ENCODE measurements at places on chromosomes 11 and 22. TPM values are rescaled to one million over a fixed set of nuclear protein-coding genes. Genes with fewer than 3 reads are reported as not detected.

PLET1 gene
- total RNA-seq = not detected

TRIM29 gene
- 0.50 TPM for total RNA-seq

SPON1 gene
- 3.4 TPM for total RNA-seq

PVALB gene
- not detected for total RNA-seq

GRCh38 chr11:35780951-35781860, 118.6 kb downstream of the TRIM44 start:
- no peak for DNase-seq

GRCh38 chr11:86738568-86738967, 61.8 kb upstream of the PRSS23 start:
- no peak for DNase-seq

DNA sequence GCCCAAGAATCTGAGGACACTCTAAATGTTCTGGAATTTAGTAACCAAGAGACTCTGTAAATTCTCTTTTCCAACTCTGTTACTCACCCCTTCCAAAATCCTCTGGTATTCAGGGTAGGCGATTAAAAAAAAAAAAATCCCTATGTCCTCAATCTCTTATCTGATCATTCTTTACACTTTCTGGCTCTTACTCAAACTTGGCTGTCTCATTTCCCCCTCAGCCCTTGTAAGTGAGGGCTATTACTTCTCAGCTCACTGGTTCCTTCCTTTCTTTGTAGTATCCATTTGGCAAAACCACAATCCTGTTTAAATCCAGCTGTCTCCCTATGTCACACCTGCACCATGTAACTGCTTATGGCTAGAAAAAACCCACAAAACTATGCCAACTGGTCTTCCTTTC, 12.7 kb upstream of the MSANTD2 start:
- DNase-seq = no peak

DNA sequence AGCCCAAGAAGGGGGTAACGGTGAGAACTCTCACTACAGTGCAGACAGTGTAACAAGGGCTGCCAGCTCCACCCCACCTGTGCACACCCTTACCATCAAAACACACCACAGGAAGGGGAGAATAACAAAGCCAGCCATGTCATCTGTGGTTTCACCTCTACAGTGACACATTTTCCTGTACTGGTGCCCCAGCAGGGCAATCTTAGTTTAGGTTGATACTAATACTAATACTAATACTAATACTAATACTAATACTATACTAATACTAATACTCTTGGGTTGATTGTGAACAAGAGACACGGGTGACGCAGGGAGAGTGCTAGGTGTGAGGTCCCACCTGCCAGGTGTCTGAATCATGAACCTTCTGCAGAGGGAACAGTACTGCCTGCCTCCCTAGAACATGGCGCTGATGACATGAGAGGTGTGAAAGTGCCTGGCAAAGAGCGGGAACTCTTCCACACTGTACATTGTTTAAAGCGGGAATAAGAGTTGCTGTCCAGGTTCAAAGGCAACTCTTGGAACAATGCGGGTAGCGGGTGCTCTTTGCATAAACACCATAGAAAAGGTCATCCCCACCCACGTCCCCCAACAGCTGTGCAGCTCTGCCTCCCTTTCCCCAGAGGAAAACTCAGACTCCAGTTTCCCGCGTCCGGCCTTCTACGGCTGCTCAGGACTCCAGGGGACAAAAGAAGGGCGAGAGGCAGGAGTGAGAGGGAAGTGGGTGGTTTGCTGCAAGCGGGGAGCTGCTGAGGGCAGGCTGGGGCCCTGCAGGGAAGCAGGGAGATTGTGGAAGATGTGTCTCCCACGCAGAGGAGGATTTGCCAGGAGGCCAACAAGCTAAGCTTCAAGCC, 25.0 kb upstream of the TMPRSS4 start:
- DNase-seq = peak; percentile 28

DNA sequence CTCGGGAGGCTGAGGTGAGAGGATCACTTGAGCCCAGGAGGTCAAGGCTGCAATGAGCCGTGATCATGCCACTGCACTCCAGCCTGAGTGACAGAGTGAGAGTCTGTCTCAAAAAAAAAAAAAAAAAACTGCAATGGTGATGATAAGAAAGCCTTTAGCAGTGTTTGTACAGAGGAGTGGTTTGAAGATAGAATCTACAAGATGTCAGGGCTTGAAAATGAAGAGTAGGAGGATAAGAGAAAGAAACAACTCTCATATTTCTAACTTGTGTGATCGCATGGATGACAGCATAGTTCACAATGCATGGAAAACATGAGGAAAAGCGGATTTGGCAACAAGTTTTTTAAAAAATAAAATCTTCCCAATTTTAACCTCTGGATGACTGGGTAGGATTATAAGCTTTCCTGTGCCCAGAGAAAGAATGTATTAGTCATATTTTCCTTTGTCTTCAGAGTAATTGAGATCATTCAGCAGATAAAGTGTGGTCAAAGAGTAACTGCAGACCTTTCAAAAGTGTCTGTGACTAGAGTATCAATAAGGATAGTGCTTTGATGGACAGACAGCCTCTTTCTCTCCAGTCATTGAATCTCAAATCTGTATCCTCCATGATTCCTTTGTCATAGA, 328.1 kb downstream of the CASP12 start:
- DNase-seq = no peak

- peak; percentile 77 for DNase-seq
Observed at GRCh38 chr11:119729951-119730613, 1.1 kb upstream of the NECTIN1 start.

- DNase-seq = no peak
Observed at GRCh38 chr11:133747409-133747808, 97.9 kb downstream of the SPATA19 start.

DNA sequence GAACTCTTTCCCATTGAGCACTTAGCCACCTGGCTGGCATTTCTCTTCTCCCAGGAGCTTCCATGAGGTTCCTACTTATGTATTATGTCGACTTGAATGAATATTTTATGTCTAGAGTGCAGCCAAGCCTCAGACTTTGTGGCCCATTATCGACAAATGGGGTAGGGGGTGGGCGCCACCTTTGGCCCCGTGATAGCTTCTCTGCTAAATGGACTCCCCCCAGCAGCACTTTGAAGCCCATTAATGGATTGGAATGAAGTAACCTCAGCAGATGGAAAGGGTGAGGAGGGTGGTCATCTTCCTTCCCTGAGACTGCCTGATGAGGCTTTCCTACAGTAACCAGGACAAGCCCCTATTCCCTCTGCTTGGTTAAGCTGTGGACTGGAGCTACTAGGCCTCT, 5.9 kb downstream of the MARK2 start:
- DNase-seq = no peak

DNA sequence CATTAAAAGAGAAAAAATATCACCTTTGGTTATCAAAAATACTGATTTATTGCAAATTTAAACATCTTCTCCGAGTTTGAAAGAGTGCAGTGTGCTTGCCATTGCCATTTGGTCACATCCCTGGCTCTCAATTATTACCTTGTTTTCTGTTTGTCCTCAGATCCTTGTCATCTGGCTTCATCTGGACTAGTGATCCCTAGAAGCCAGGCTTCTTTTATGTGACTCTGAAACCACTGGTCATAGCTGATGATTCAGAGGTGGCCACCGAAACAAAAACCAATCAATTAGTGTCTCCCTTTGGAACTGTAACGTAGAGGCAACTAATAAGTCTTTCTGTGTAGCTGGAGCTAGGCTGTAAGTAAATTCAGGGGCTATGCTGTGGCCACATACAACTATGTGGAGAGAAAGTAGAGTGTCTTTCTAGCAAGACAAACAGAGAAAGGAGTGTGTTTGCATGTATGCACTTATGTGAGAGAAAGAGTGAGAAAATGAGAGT, 237.9 kb downstream of the LUZP2 start:
- no peak for DNase-seq

DNA sequence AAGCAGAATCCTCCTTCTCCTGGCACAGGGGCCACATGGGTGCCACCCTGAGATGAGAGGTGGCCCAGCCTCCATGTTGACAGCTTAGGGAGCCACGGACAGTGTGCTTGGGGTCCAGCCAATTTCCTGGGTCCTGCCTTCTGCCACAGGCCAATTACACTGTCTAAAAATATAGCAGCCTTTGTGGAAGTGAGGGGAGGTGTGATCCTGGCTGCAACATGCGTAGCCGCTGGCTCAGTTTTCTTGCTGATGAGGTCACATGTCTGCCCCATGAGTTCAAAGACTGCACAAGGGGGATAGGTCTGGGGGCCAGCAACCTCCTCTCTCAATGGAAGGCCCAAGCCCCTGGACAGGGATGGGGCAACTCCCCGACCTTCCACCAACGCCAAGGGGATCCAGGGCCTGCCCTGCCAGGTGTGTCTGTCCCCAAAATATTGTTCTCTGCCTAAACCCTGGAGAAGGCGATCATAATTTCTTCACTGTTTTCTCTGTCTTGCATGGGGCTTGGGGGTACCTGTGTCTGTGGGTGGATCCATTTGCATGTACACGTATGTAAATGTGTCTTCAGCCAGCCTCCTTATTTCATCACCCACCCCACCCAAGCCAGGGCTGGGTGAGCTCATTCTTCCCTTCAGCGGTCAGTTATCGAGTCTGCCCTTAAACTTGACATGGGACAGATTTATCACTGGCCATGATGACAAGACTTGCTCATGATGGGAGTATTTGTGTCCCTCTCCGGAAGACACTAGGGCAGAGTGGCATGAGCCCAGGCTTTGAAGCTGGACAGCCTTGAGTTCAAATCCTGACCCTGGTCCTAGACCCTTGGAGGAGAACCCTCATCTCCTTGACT, 59.4 kb downstream of the OTOG start:
- DNase-seq = peak; percentile 49

DNA sequence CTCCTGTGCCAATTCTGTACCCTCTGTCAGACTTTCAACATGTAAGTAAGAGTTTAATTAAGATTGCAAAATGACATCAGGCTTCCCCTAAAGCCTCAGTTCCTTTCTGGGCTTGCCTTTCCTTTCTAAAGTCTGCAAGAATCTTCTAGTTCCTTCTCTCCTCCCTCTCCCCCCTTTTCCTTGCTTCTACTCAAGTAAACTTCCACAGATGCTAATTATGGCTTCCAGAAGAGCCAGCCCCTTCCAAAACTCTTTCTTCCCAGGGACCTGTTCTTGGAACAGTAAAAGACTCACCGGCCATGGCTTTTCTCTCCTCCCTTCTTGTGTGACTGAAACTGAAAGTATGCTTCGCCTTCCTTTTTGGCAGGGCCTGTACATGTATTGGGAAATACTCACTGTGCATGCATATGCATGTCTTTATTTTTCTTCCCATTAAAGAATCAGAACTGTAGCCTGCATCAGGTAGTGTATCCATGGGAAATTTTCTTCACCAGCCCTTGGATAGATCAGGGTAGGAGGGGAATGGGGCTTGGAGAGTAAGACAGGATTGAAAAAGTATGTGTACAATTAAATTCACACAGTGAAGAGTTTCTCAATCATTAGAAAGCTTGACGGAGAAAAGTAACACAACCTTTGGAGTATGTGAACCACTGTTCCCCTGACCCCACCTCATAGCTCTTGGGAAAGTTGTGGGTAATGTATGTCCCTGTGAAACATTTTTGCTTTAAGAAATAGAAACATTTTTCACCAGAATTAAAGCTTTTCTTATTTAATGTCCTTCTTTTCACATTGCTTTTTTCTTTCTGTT, at the start of gene CASP1:
Gene CASP1 (minus strand): TSS at position 332 of the 808 bp plus-strand sequence. CDS start 31 bp downstream, at position 301.
- DNase-seq = no peak

- DNase-seq = no peak
Observed at GRCh38 chr11:18972336-18972735, 33.1 kb upstream of the MRGPRX1 start.

GRCh38 chr11:27242591-27242990, 120.4 kb downstream of the CCDC34 start:
- DNase-seq = no peak

DNA sequence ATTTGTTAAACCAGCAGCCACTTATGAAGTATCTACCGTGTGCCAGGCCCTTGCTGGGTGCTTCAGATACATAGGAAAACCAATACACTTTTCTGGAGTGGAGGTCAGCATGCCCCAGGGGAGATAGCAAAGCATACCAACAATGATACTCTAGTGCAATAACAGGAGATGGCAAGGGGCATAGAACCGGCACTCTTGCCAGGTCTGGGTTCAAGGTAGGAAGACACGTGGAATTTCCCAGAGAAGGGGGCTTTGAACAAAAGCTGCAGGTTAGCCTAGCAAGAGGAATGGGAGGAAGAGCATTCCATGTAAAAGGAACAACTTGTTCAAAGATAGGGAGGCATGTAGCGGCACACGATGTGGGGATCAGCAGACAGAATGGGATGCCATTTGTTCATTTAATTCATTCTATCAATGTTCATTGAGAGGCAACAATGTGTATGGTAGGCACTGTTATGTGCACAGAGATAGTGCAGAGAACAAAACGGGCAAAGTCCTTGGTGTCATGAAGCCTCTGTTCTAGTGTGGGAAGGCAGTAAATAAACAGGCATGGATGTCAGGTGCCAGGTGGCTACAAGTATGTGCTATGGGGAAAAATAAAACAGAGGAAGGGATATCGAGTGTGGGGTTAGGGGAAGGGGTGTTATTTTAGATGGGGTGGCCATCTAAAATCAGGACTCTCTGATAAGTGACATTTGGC, 162.6 kb upstream of the E2F8 start:
- no peak for DNase-seq

- no peak for DNase-seq
Observed at GRCh38 chr11:35177370-35177769, 38.4 kb downstream of the CD44 start.

DNA sequence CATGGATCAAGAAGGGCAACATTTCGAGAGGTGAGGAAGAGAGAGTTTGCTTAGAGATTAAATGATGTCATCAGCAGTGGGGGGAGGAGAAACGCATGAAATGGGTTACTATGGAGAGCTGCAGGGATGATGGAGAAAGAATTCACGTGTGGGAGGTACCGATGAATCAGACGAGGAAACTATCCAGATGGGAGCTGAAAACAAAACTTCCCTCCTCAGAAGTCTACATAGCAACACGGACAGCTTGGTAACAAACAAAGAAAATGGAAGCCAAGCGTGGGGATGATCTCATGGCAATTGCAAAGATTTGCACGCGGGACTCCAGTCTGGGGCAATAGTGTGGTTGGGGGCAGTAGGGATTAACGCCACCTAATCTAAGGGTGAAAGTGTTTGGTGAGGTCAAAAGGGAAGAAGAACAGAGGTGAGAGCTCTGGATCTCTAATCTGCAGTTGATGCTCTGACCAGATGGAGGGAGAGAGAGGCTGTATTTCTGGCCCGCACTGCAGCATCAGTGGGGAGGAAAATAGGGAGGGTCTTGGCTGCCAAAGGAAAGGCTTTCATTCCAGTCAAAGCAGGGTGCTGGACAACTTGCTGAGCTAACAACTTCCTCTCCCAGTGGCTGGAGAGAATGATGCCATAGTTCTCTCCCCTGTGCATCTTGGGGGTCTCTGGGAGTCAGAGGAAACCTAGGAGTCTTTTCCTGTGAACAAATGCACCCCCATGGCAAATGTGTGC, 43.4 kb upstream of the CSNK2A3 start:
- DNase-seq = no peak

- DNase-seq = no peak
Observed at GRCh38 chr11:71407356-71407755, 40.8 kb downstream of the DHCR7 start.

- DNase-seq = no peak
Observed at GRCh38 chr11:120133216-120134105, 4.5 kb downstream of the TRIM29 start.

GRCh38 chr22:43560651-43561050, 148.8 kb downstream of the MPPED1 start:
- DNase-seq = no peak

GRCh38 chr22:41009222-41009948, 58.2 kb downstream of the RBX1 start:
- DNase-seq = no peak
